ENCODE measurements at places on chromosomes 7 and 10.
A peak's percentile ranks its signal among the peaks of the same experiment; 100 is the strongest.

DNA sequence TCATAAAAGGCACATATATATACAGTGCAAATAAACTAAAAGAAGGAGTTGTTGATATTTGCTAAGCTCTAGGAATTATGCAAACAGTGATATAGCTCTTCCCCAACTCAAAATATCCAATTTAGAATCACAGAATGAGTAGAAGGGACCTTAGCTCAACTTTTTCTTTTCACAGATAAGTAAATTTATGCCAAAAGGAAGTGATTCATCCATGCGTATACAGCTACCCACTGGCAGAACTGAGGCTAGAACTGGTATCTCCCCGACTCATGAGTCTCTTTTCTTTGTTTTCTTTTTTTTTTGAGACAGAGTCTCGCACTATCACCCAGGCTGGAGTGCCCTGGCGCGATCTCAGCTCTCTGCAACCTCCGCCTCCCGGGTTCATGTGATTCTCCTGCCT lies 54.2 kb upstream of the SVIL start:
- no peak for DNase-seq

DNA sequence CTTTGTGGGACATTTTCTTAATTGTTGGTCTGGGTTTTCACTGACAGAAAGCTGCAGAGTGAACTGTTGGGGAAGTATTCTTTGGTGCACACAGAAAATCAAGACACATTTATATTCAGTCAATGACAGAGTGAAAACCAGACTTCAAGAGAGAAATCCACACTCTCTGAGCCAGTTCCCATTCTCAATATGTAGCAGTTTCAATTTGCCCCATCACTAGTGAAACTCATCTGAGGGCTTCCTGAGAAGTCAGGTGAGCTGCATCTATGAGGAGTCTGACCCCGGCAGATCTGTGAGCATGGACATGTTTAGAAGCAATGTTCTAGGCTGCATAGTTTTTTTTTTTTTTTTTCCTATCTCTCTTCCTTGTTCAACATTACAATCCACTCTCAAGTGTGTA lies 163.7 kb upstream of the AHR start:
- DNase-seq: no peak

DNA sequence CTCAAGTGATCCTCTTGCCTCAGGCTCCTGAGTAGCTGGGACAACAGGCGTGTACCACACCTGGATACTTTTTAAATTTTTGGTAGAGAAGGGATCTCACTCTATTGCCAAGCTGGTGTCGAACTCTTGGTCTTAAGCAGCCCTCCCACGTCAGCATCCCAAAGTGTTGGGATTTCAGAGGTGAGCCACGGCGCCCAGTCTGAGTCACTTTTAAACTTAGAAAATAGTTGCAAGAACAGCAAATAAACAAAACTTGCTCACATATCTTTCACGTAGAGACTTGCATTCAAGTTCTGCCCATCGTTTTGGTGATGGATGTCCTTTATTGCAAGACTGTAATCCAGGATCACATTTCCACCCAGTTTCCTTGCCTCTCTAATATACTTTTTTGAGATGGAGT lies 16.6 kb downstream of the GTF2I start:
- no peak for DNase-seq

GRCh38 chr10:117418121-117418520 lies 42.9 kb upstream of the PDZD8 start:
- DNase-seq: no peak

DNA sequence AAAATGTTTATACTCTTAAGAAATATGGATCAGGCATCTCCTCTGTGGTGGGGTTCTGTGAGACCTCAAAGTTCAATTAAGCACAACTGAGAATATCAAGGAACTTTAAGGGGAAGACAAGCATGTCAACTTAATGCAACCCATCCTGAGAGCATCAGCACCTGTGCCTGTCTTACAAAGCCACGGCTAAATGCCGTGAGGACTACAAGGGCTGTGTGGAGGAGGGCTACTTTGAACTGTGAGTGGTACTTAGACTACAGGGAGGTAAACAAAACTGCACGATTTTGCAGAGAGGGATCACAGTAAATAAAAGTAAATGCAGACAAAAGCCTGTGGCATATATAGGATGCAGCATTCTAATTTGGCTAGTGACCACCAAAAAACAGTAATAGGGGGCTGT lies 139.1 kb downstream of the ATE1 start:
- DNase-seq: no peak

GRCh38 chr7:151209588-151209987 lies 700 bp downstream of the H2BK1 start:
- no peak for DNase-seq

- DNase-seq: no peak
Measured at GRCh38 chr10:59432207-59432900, 70.0 kb upstream of the FAM13C start.

GRCh38 chr10:73096041-73096448 lies 621 bp downstream of the P4HA1 start:
- no peak for DNase-seq

DNA sequence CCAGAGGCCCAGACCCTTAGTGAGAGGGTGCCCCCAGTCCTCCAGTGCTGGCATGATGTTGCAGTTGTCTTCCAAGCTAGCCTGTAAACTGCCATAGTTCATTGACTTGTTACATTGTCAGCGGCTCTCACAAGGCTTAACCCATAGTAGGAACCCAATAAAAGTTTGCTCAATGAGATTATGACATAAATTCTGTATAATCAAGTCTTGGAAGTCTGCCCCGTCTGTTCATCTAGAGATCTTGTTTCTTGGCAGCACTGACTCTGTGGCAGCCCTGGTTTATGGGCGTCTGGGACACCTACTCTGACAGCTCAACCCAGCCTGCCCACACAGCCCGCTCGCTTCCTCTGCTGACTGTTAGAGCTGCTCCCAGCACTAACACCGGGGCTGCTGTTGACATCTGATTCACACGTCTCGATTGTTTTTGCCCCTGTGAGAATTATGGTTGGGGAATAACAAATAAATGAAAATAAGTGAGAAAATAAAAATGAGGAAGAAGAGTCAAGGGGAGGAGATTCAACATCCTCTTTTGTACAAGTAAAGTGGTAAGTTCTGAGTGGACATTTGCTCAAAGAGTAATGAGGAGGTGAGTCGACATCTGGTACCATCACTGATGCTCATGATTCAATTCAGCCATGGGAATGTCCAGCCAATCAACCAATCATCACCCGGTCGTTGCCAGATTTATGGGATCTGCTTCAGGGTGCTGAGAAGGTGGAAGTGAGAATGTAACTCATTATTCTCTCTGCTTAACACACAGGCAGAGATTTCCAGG lies 160.8 kb downstream of the SPAG6 start:
- no peak for DNase-seq

GRCh38 chr7:107049971-107050532 lies 5.5 kb downstream of the PRKAR2B start:
- DNase-seq: no peak

GRCh38 chr10:86350897-86351296 lies 15.7 kb downstream of the GRID1 start:
- DNase-seq: no peak

DNA sequence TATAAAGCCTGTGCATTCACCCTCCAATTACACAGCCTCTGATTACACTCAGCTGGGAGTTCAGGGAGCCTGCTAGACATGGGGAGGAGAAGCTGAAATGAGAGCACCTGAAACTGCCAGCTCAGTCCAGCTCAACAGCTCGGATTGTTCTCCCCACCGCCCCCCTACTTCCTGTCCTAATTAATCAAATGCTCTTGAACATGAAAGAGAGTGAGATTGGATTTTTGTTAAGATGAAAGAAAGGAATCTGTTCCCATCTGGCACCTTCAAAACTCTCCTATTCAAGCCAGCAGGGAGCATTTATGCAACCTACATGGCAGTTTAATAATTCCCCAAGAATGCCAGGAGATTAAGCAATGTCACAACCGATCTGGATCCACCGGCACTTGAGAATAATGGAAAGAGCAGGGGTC lies 98.0 kb downstream of the NPSR1 start:
- no peak for DNase-seq

DNA sequence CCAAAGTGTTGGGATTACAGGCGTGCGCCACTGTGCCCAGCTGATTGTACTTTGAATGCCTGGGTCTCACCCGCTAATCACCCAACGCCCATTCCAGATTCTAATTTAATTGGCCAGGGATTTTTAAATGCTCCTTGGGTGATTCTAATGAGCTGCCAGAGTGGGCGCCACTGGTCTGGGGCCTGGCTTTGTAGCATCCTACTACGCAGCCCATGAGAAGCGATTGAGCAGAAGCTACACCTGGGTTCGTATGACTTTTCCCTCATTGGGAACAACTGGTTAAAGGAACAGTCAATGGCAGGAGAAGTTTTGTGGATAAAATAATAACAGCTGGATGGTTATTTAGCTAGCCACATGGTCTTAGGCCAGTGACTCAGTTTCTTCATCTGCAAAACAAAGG lies 108.0 kb downstream of the SPAG6 start:
- no peak for DNase-seq

DNA sequence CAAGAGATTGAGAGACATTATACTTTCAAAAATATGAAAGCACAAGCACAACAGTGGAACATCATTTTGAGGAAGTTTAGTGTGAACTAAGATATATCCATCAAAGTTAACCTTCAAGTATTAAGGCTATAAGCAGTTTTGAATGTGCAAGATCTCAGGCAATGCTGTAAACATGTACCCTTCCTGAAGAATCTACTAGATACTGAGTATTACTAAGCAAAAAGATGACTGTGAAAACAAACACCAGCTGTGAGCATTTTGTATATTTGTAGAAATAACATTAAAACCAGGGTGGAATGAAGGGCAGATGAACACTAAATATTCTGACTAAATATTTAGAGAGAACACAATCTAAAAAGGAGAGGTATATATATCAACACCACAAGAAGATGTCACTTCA lies 41.3 kb upstream of the ADRA2A start:
- DNase-seq: no peak

- DNase-seq: no peak
Measured at GRCh38 chr10:132047575-132048293, 18.0 kb upstream of the JAKMIP3 start.

DNA sequence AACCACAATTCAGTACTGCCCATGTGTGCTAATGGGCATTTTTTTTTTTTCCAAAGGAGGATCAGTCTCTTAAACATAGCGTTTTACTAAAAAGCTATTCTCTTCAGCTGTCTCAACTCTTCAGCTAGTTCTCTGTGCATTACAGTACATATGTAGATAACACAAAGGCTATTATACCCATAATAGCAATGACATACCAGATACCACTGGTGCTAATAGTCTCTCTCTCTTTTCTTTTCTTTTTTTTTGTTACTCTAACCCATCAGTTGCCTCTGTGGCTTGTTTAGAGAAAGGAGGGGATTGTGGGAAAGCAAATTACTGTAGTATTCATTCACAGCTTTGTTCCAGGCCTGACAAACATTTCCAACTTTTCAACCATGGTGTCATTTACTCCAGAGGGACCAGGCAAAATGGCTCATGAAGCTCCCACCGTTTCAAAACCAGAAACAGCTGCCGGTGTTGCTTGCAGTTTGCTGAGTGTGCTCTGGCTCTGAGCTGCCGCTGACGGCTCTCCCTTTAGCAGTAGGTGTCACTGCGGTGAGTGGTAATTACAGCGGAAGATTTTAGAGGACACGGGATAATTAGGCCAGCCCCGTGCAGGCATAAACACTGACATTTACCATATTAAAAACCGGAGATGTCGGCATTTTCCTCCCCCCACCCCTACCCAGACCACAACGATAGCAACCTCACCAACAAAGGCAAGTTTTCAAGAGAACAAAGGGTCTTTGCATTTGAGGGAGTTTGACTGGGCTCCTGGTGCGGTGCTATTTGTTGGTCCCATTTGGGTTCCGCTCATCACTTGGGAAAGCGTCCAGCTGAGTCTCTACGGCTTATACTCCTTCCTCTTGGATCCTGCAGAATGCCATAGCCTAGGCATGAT lies 1005.5 kb downstream of the KCNMA1 start:
- no peak for DNase-seq

GRCh38 chr10:87505366-87506111 lies 846 bp downstream of the MINPP1 start:
- peak; percentile 30 for DNase-seq

- no peak for DNase-seq
Measured at GRCh38 chr10:114729103-114729659, 71.1 kb upstream of the ABLIM1 start.
